Forelimb muscle (tissue), 1 donor: ENCODE measurements at places on chromosomes 7 and 10.

DNA sequence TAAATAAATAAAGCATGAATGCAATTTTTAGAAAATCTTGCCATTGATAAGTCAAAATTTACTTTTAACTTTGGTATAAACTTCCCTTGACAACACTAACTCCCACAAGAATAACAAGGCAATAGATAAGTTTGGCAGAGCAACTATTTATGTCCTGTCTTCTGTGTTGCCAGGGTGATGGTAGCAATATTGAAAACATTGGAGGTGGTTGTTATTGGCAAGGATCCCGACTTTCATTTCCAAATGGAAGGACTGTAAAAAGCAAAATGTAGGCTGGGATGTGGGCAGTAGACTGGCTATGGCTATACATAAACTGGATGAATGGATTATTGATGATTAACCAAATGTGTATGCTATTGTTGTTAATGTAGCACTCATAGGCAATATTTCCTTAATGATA is 134.9 kb upstream of the CACNA2D1 start:
- DNase-seq: no peak

GRCh38 chr10:72663971-72664370 is 28.0 kb upstream of the MCU start:
- no peak for DNase-seq

DNA sequence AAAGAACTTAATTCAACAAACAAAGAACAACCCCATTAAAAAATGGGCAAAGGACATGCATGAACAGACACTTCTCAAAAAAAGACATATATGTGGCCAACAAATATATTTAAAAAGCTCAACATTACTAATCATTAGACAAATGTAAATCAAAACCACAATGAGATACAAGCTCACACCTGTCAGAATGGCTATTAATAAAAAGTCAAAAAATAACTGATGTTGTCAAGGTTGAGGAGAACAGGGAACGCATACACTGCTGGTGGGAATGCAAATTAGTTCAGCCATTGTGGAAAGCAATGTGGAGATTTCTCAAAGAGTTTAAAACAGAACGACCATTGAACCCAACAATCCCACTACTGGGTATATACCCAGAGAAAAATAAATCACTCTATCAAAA is 19.1 kb downstream of the ZFAND4 start:
- no peak for DNase-seq

DNA sequence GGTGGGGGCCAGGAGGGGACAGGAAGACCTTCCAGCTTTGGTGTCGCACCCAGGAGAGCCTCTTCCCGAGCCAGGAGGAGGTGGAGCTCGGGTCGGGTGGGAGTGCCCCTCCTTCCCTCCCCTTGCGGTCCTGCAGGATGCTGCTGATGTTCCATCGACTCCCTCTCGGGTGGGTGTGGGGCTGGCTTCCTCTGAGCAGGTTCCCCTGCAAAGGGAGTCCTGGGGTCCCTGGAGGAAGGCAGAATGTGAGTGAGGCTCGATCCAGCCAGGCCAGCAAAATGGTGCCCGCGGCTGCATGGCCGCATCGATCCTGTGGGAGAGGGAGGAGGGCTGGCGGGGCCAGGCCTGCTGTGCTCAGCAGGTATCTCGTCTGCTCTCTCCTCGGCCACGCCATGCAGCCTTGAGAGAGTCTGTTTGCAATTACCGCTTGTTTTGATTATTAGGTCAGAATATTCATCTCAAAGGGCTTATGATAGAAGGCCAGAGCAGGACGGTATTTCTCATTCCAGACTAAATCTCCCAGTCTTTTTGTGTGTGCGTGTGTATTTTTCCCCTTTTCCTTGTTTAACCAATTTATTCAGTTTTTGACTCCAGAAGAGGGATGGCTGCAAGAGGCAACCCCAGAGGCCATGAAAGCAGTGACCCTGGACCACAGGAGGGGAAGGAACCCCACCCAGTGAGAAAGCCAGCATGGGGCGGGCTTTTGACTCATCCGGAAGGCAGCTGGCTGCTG is 137.3 kb upstream of the ZMIZ1 start:
- DNase-seq: no peak

DNA sequence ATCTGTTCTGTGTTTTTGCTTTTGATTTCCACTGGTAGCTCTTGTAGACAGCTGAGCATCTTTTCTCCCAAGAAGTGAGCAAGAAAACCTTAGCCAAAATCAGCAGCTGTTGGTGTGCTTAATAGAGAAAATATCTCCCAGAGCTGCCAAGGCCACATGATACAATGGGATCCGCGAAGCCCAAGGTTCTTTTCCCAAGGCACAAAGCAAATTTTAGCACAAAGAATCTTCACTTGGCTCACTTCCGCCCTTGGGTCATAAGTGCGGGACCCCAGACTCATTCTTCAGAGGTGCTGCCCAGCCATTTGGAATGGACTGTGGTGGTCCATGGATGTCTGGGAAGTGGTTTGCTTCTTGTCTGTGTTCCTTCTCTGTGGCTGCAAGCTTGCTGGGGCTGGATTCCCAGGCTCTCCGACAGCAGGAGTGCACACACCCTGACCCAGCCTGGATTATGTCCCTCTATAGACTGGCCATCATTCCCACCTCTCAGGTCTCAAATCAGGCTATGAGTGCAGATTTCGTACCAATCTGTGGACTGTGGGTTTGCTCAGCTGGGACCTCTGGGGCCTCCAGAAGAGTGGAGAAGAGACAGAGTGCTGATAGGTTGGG is 93.0 kb upstream of the TMEM72 start:
- DNase-seq: peak; percentile 74
